ENCODE measurements at places on chromosomes 6 and 20.

DNA sequence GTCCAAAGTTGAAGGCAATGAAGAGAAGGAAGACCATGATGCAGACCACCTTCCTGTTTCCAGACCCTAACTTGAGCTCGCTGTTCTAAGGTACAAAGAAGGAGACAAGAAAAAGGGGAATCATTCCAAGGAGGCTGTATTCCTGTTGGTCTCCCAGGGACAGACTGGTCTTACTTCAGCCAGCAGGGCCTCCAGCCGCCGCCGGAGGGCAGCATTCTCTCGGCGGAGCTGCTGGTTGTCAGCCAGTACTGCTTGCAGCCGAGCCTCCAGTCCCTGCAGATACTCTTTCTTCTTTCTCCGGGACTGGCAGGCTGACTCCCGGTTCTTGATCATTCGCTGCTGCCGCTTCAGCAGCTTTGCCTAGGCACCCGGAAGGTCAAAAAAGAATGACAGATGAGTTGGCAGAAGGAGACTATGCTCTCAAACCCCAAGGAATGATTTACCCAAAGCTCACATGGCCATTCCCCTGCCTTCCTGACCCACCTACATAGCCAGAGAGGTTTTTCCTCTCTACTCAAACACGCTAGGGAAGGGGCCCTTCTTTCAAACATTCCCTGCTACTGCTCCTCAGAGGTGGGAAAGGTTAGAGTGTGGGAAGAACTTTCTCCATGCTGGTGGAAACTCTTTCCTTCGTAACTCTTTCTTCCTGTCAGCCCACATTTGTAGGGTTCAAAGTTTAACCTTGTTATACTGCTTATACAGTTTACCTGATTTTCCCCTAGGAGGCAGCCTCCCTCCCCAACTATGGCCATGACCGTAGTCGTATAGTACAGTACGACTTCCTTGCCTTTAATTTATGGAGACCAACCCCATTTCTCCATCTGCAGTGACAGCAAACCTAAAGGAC lies 9.0 kb downstream of the ATF6B start:
- peak; percentile 60 for DNase-seq

- no peak for DNase-seq
These were observed 40.3 kb upstream of the IRF4 start for GRCh38 chr6:351011-351866.

- no peak for DNase-seq
These were observed 57.0 kb downstream of the UBE3D start for GRCh38 chr6:83008626-83009025.

GRCh38 chr6:14816116-14816859 lies 429.6 kb upstream of the JARID2 start:
- no peak for DNase-seq

DNA sequence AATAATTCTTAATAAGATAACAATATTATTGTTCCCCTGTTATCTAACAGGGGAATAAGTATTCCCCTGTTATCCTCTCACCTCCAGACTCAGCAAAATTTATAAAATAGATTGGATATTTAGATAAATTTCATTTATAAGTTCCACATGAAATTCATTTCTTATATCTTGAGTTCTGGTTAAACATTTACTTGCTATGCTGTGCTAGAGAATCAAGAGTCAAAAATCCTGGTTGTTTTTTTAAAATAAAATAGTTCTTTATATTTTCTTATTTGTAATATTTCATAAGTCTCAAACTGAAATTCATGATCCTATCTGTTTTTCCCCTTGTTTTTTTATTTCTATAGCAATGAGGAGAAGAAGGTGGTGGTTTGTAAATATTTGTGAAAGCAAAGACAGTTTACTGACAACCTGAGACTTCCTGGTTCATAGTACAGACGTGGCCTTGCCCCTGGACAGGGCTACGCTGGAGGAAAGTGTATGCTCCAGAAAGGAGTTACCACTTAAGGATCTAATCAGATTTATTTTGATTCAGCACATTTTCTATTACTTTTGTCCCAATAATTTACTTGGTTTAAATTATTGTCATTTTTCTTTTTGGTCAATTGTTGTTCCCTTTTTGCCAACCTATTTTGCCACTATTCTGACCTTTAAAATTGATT lies 37.8 kb upstream of the MARCKS start:
- DNase-seq, result no peak

DNA sequence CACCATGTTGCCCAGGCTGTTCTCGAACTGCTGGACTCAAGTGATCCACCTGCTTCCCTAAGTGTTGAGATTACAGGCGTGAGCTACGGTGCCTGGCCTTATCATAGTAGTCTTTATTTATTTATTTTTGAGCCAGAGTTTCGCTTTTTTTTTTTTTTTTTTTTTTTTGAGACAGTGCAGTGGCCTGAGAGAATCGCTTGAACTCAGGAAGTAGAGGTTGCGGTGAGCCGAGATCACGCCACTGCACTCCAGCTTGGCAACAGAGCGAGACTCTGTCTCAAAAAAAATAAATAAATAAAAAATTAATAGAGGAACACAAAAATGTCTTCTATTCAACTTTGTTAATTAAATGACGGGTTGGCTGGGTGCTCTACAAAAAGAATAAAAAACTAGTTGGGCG lies 12.9 kb downstream of the MAPRE1 start:
- DNase-seq, result no peak

DNA sequence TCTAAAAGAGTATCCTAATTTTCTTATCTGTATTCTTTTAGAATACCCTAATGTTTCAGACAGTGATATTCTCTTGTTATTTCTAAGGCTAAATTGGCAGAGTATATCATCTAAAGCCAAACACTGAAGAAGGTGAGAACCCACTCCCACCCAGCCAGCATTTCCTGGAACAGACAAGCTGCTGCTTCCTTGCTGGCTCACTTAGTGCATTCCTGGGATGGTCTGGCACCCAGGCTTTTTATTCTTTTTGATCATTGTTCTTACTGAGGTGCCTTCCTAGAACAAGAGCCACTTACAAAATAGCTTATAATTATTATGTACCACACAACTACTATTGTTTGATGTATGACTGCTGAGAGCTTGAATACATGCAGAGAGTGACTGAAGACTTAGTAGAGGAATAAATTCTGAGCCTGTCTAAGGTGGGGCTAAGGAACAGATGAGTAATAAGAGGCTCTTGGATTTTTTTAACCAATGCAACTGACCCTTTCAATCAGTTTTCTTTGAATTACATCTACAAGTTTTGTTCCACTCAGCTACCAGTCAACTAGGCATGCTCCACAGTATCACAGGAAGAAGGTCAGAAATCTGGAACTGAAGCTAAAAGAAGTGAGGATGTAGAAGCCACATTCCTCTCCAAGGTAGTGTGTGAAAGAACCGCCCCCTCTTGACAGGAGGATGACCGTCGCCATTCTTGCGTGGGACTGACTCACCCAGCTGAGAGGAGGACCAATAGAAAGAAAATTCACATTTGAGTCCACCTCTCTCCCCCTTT lies 30.1 kb downstream of the PRPH2 start:
- DNase-seq, result no peak

- DNase-seq, result no peak
These were observed 9.3 kb upstream of the ZFP64 start for GRCh38 chr20:52200870-52201269.
